ENCODE measurements at places on chromosomes 5 and 9.

GRCh38 chr9:128895556-128895955, 13.6 kb downstream of the LRRC8A start:
- DNase-seq = no peak

GRCh38 chr5:55104036-55104772, 1.8 kb downstream of the GZMA start:
- DNase-seq = peak; percentile 13

GRCh38 chr9:17116400-17116837, 18.4 kb upstream of the CNTLN start:
- peak; percentile 72 for DNase-seq

DNA sequence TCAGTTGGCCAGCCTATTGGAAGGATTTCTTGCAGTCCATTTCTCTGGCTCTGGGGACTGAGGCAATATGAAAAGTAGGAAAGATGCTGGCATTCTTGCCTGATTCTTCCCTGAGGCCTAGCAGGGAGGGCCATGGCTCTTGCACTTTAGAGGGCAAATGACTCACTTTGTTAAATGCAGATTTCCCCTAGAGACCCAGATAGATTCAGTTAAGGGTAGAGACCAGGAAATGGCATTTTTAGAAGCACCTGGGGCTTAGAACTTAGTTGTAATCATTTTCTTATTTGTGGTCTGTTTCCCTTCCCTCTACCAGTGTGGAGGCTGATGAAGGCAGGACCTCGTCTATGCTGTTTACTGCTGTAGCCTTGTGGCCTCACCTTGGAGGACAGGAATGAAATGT, 112.8 kb upstream of the NR3C1 start:
- no peak for DNase-seq

DNA sequence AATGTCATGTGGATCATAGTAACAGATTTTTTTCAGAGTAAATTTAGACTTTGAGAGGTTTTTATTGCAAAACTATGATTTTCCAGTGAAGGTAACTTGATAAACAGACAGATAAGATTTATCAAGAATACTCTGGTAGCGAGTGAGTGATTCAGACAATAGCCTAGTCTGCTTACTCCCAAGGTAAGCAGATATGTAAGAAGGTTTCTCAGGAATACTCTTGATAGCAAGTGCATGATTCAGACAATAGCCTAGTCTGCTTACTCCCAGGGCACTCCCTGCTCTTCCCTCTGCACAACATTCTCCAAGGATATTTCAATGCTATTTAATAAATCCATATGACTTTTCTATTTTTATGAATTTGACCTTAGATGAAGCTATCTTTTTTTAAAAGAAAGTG, 1881.5 kb downstream of the EFNA5 start:
- DNase-seq = no peak

DNA sequence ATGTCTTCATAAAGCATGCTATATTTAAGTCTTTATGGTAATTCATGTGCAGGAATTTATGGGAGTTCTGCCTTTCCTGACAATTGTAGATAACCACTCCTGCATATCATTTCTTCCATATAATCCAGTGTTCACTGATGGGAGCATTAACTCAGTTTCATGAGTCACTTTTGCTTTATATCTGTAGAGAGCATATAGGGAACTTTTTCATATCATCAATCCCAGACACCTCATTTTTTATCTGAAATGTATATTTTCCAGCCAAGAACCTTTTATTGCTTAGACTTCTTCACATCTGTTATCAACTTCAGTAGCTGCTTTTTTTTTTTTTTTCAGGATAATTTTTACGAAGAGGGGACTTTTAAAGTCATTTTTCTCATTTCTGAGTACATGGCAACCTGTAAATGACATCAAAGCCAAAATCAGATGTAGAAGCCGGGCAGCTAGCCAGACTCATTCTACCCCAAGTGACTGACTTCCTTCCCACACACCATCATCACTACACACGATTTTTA, 41.1 kb downstream of the NFX1 start:
- DNase-seq = peak; percentile 19

- DNase-seq = no peak
Measured at GRCh38 chr5:394671-395155, 48.3 kb upstream of the EXOC3 start.

DNA sequence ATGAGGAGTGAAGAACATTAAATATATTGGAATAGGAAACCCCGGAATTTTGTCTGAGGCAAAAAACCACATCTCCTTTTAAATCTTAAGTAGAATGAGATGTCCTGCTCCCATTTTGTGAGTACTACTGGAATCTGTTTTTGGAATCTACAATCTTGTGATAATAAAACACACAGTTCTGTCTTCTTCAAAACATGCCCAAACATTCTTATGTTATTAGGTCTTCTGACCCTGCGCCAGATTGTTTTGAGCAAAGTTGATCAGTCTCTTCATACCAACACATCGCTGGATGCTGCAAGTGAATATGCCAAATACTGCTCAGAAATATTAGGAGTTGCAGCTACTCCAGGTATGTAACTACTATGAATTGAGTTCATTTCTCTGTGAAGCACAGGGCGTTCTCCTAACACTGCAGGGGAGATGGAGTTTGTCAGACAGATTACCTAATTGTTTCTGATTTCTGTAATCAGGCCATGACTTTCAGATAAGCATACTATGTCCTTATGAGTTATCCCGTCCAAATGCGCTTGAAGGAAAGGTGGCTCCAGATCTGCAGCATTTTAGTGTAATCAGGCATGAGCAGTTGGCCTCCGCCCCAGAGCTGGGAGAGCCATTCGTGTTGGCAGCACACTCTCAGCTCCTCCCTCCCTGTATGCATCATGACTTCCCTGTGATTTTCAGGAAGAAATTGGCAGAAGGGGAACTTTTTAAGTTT, 88.0 kb downstream of the NLN start:
- DNase-seq = peak; percentile 91

DNA sequence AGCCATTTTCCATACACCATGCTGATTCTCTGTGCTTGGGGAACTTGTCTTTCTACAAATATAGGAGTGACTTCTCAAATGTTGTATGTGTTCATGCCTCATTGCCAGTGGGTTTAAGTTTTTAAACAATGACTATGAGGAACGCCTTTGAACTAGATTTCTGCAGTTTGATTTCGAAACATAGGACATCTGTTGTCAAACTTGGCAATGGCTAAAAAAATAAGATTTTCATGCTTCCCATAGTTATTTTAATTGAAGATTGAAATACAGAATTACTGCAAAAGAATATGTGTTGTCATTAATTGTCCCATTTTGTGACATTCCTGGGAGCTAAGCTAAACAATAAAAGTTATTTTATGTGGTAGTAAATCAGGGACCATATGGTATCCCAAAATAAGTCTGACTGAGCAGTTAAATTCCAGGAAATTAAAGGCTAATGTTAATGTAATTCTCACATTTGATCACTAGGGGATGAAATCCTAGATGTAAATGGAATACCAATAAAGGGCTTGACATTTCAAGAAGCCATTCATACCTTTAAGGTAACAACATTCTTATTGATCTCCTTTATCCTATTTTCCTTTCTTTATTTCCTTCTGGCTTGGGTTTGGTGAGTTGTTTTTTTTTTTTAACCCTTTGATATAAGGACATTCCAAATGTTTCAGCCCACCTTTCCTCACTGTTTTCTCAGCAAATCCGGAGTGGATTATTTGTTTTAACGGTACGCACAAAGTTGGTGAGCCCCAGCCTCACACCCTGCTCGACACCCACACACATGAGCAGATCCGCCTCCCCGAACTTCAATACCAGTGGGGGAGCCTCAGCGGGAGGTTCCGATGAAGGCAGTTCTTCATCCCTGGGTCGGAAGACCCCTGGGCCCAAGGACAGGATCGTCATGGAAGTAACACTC, 116.7 kb downstream of the GOLPH3 start:
- DNase-seq = peak; percentile 34
